Activated naive CD4-positive, alpha-beta T cell treated with anti-CD3 and anti-CD28 coated beads, Interleukin-2, amount 10 ng/mL, durations not matched to agents 5 hours and 36 hours (primary cell): ENCODE measurements at places on chromosomes 2 and 18. TPM values are rescaled to one million over a fixed set of nuclear protein-coding genes. Genes with fewer than 3 reads are reported as not detected.

The SOX11 gene
- not detected for total RNA-seq

The MOGAT1 gene
- total RNA-seq, result not detected

The C1GALT1C1L gene
- not detected for total RNA-seq

The HDHD2 gene
- total RNA-seq, result 40.9 TPM

The SIX3 gene
- total RNA-seq, result not detected

The TBR1 gene
- not detected for total RNA-seq

The COL6A3 gene
- 0.45 TPM for total RNA-seq
